ENCODE measurements at places on chromosomes 7 and 10.

DNA sequence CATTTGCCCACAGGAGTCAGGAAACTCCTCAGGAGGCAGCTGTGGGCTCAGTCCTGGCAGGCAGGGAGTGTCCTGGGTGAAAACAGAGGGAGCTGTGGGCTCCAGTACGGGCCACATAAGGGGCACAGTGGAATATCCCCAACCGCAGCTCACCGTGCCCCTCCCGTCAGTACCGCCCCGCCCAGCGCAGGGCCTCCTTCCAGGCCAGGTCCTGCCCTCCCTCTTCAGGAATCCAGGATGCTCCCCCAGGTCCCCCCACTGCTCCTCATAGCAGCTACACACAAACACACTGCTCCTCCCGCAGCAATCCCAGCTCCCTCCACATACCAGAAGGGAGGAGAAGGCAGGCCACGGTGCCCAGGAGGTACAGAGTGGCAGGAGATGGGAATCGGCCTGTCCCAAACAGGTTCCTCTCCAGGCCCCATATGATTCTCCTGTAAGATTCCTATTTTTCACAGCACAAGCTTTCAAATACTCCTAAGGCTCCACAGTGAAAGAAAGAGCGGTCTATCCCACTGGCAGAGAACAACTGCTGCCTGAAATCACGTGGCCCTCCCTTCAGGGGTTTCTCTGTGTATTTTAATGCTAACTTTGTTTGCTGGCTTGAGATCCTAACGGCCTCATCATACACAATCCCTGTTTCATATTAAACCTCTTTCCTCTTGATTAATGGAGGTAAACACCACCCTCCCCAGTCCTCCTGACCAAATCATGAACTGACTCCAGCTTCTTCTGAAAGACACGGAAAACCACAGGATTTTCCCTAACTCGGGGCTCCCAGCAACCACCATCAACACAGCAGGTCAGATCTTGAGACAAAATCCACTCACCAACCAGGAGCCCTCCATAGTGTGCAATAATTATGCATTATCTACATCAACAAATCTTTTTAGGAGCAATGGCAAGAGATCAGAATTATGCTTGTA, 178.7 kb downstream of the TNS3 start:
- DNase-seq = no peak

- DNase-seq = no peak
Observed at GRCh38 chr10:10644008-10644646, 373.5 kb upstream of the CELF2 start.

GRCh38 chr10:3783682-3784432, 1.2 kb downstream of the KLF6 start:
- DNase-seq = peak; percentile 51

DNA sequence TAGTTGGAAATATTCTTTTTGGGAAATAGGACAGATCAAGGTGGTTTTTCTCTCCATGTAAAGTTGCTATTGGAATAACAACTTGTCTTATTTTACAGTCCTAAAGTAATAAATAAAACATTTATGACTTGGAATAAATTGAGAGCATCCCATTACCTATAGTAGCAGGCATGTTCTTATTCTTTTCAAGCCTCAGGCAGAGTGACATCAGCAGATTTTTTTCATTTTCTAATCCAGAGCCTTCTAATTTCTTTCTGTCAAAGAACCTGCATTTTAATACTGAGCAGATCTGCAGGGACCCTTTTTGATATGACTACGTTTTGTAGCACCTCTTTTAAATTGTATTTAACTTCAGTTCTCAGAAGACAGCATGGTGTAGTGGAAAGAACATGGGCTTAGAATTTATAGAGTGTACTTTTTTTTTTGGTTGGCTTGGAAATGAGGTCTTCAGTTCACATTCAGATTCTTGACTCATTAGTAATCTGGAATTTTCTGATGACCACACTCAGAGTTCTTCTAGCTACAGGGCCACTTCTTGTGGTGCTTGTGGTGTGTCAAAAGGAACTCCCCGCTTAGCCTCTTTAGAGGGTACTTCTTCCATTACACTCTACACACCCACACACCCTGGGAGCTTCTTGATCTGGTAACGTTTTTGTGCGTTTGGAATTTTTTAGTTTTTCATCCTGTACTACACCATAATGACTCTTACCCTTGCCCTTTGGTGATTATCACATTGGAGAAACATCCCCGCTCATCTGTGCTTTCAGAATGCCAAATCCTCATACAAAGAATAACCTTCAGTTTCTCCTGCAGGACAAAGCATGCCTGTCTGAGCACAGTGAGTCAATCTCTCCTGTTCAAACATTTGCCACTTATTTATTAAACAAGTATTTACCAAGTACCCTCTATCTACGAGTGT, 34.6 kb downstream of the AGK start:
- peak; percentile 72 for DNase-seq

- no peak for DNase-seq
Observed at GRCh38 chr7:36045326-36045725, 107.7 kb upstream of the EEPD1 start.
